G401 (cell line): ENCODE measurements at places on chromosomes 6 and 20. TPM values are rescaled to one million over a fixed set of nuclear protein-coding genes. Genes with fewer than 3 reads are reported as not detected.

SLC16A10 gene
- total RNA-seq: 3.7 and 4.2 TPM in 2 replicates

GRCh38 chr6:108736002-108736361 is 112.2 kb upstream of the ARMC2 start:
- DNase-seq: no peak

DNA sequence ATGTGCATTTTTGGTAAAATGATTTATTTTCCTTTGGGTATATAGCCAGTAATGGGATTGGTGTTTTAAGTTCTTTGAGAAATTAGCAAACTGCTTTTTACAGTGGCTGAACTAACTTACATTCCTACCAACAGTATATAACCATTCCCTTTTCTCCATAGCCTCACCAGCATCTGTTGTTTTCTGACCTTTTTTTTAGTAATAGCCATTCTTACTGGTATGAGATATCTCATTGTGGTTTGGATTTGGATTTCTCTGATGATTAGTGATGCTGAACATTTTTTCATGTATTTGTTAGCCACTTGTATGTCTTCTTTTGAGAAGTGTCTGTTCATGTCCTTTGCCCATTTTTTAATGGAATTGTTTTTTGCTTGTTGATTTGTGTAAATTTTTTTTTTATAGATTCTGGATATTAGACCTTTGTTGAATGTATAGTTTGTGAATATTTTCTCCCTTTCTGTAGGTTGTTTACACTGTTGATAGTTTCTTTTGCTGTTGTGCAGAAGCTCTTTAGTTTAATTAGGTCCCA is 42.3 kb downstream of the STK4 start:
- no peak for DNase-seq

DNA sequence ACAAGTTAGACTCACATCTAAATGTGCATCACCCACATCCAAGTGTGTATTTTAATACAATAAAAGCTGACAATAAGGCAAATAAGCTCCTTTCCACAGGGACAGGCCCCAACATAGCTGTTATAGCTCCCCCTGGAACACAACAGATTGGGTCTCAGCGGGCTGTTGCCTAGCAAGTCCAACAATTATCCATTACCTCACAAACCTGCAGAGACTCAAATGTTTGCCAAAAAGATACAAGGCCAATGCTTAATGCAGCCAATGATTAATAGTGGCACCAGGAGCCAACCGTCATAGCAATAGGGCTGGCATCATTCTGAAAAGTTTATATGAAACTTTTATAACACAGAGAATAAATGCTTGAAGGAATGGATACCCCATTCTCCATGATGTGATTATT is 35.7 kb downstream of the EPB41L2 start:
- DNase-seq: peak; percentile 97

GRCh38 chr20:48716086-48716485 is 111.7 kb downstream of the PREX1 start:
- no peak for DNase-seq
